ENCODE measurements at places on chromosomes 6 and 20.
A peak's percentile ranks its signal among the peaks of the same experiment; 100 is the strongest.

DNA sequence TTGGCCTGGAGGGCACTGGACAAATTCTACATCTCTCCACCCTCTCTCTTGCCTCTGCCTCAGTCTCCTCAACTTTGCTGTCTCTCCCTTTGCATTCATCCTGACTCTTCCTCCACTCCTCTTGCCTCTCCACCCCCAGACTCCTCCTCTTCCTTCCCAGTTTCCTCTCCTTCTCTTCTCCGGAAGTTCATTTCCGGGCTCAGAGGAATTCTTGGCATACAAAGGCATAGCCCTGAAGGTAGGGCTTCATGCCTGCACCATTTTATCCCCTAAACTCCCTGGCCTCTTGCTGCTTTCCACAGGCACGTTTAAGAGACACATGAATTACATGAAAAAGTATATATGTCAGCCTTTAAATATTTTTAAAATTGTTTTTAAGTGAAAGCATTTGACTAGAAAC is 10.6 kb downstream of the BFSP1 start:
- no peak for DNase-seq

GRCh38 chr6:17096652-17097051 is 5.2 kb upstream of the STMND1 start:
- no peak for DNase-seq

- DNase-seq = no peak
These were observed 250.9 kb downstream of the TINAG start for GRCh38 chr6:54559136-54559535.

DNA sequence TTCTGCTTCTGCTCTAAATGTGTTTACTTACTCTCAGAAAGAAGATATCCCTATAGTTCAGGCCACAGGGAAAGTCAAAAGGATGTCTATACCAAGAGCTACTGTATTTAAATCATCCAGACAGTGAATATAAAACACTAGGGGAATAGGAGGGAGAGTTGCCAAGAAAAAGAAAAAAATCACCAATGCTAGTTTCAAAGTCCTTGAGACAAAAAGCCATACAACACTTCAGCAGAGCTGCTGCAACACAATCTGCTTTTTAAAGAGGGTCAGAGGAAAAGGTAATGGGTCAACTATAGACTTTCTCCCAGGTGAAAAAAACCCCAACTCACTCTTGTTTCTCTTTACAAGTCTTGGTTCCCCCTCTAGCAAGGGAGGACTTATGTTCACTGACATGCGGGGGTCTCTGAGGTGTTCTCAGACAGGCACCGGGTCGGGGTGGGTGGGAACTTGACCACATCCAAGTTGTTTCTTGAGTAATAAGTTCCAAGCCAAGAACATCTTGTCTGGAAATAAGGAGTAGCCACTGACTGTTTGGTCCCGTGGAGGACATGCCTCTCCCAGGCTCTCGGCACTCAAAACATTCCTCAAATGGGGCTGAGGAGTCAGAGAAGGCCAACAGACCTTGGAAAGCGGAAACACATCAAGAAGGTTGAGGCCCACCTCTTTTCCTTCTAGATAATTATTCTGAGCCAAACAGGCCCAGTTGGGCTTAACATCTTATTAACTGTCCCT is 47.7 kb downstream of the GJA10 start:
- DNase-seq = no peak

DNA sequence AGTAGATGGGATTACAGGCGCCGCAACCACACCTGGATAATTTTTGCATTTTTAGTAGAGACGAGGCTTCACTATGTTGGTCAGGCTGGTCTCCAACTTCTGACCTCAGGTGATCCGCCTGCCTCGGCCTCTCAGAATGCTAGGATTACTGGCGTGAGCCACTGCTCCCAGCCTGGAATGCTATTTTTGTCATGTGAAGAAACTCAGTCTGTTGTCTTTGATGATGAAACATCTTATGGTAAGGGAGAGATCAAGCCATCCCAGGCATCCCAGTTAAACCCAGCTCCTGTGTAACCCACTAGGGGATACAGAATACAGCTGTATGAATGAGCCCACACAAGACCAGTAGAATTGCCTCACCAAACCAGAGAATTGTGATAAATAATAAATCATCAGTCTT is 83.6 kb upstream of the RBM24 start:
- DNase-seq = no peak

GRCh38 chr20:51118216-51118615 is 95.3 kb upstream of the KCNG1 start:
- DNase-seq = no peak

- DNase-seq = no peak
These were observed 142.1 kb downstream of the PXDC1 start for GRCh38 chr6:3609388-3609787.

DNA sequence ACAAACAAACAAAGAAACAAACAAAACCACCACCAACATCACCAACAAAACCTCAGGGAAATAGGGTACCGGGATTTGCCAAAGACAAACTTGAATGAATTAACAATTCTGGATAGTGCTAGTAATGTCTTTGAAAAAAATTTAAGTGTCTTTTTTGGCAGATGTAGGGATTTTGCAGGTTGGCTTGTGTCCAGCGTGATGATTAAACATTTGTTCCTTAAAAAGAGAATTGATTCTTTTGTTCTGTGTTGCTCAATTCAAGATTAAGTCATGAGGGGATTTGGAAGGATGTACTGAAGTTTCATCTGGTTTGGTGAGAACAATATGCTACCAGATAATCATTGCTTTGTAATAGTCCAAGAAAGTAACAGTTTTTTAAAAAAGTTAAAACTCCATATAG is 125.1 kb upstream of the HS3ST5 start:
- DNase-seq = no peak

DNA sequence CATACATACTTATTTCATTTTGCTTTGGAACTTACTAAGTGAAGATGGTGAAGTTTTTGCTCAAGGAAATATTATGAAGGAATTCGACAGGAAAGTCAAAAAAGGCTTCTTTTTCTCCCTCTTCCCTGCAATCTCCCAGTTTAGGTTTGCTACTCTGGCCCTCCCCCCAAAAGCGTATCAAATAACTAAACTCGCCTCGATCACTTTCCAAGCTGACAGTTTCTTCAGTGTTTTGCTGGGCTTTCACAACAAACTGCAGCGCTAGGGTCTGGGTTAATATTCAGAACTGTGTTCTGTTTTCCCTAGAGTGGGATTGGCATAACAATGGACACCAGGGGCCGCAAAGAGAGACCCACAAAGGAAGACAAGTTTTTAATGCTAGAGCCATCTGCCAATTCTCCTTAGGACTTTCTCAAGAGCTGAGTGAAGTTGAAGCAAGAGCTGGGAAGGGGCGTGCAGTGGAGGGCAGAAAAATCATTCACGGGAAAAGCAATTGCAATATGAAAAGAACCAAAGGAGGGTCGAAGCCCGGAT is 57.8 kb downstream of the ATP9A start:
- DNase-seq = no peak

DNA sequence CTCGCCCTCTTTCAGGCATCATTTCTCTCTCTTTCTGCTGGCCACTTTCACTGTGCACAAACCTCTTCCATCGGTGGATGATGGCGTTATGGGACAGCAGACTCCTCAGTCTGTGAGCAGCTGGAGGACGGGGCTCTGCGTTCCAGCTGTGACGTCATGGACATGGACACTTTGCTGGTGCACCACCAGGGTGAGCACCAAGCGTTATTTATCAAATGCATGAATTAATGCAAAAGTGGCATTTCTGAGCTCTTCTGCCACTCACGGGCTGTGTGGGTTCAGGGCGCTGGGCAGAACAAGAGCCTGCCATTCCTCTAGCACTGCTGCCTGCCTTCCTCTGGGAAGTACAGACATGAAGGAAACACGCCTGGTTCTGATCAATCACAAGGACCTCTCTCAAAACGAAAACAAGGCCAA is 82.9 kb upstream of the MPC1 start:
- no peak for DNase-seq

- no peak for DNase-seq
These were observed 1.0 kb downstream of the PCIF1 start for GRCh38 chr20:45935416-45936046.

GRCh38 chr6:24126586-24127192 is 674 bp downstream of the NRSN1 start:
- no peak for DNase-seq

DNA sequence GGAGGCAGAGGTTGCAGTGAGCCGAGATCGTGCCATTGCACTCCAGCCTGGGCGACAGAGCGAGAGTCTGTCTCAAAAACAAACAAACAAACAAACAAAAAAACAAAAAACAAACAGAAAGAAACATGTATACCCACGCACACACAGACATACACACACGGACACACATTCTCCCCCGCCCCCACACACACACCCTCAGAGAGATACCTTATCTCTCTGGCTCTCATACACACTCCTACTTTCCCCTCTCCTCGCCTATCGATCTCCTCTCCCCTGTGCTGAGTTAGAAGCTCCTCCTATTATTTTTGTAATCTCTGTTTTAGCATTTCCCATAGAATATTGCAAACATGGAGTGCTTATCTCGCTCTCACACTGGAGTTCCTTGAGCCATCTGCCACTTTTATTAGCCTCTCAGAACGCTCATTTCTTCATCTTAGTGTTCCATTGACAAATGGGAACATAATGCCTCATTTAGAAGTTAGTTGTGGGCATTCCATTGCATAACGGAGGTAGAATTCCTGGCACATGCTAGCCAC is 144.2 kb upstream of the CITED2 start:
- no peak for DNase-seq

GRCh38 chr6:161557333-161558107 is 283.7 kb upstream of the AGPAT4 start:
- no peak for DNase-seq

DNA sequence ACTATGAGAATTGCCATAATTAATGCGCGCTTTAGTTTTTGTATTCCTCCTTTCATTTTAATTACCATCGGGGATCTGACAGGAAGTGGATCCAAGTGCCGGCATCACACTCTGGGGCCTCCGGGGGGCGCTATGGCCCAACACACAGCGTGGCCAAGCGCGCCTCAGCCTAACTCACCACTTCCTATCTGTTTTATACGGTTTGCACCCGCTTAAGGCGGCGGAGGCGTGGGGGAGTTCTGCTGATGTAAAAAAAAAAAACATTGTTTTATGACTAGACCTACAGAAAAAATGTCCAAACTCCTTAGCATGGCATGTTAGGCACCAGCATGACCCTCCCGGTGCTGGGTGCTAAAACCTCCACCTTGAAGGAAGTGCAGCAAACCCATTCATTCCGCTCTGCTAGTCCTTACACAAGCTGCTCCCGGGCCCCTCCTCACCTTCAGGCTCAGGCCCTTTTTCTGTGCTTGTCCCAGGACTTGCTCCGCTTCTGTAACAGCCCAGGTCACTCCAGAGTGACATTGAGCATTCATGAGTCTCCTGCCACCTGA is 4.5 kb upstream of the EBF4 start:
- peak; percentile 78 for DNase-seq

- no peak for DNase-seq
These were observed 258.0 kb downstream of the HACE1 start for GRCh38 chr6:104601721-104602120.

DNA sequence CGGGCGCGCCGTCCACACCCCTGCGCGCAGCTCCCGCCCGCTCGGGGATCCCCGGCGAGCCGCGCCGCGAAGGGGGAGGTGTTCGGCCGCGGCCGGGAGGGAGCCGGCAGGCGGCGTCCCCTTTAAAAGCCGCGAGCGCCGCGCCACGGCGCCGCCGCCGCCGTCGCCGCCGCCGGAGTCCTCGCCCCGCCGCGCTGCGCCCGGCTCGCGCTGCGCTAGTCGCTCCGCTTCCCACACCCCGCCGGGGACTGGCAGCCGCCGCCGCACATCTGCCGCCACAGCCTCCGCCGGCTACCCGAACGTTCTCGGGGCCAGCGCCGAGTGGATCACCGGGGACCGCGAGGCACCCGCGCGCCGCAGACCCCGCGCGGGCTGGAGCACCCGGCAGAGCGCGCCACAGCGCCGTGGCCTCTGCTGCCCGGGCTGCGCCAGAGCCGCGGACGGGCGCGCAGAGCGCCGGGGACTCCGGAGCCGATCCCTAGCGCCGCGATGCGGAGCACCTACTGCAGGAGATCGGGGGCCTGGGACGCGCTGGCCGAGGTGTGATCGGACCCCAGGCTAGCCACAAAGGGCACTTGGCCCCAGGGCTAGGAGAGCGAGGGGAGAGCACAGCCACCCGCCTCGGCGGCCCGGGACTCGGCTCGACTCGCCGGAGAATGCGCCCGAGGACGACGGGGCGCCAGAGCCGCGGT is at the start of gene BMP2:
TSS of gene BMP2 (plus strand) at position 151 of the 692 bp plus-strand sequence. CDS start 2,441 bp downstream, outside the sequence.
- DNase-seq = no peak

- no peak for DNase-seq
These were observed 1502.2 kb downstream of the GRIK2 start for GRCh38 chr6:102895683-102896082.

DNA sequence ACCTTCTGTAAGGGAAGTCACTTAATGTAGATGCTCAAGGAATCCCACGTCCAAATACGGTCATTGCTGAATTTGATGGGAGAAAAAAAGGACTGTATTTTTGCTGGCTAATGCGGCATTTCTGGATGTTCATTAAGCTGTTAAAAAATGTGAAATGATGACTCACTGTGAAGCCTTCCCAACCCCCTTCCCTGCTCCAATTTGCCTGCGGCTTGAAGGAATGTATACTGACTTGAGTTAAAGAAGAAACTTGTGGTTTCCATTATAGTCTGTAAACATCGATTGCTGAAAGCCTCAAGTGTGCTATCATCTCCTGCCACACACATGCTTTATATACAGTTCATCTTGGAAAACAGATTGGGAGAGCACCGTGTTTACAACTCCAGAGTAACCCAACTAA is 249.1 kb upstream of the JAG1 start:
- DNase-seq = no peak

DNA sequence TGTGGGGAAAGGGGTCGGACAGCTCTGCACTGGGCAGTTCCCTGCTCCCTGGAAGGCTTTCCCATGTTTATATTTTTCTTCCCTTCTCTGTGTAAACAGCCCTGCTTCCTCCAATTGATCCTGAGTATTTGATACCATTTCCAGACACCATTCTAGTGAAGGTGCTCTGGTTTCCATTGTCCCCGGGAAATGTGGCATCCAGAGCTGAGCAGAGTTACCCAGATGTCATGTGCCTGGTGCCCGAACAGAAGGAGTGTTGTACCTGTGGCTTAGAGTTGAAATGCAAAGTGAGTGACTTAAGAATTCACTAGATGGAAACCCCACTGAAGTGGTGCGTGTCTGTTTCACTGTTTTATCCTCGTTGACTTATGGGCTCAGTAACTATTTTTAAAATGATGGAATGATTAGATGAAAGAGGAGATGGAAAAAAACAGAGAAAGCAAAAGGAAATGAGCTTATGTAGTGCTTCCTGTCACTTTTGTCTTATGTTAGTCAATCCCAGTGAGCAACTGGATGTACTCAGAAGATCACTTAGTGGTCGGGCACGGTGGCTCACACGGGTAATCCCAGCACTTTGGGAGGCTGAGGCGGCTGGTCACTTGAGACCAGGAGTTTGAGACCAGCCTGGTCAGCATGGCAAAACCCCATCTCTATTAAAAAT is 83.8 kb downstream of the SASH1 start:
- DNase-seq = no peak

- no peak for DNase-seq
These were observed 127.5 kb downstream of the CEP57L1 start for GRCh38 chr6:109222848-109223247.

DNA sequence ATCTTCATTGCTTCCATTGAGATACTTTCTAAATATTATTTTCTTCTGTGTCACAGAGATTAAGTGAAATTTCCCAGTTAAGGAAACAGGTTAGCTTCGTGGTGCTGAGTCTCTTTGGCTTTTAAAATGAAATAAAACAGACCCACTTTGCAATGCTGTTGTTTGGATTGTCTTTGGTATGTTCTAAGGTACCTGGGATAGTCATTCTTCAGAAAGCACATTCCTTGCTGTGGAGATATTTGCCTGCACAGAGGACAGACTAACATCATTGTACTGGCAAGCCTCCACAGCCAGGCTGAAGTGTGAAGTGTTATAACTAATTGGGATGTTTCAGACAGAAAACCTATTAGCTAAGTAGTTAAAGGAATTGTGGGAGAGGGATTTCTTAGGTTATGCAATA is 148.8 kb upstream of the EPHA7 start:
- no peak for DNase-seq

Measured in activated CD4-positive, alpha-beta T cell treated with anti-CD3 and anti-CD28 coated beads for 4 hours (primary cell).